ENCODE measurements at places on chromosomes 1 and 21. TPM values are rescaled to one million over a fixed set of nuclear protein-coding genes. Genes with fewer than 3 reads are reported as not detected.

GRCh38 chr1:3314491-3315381, 139.7 kb upstream of the ARHGEF16 start:
- DNase-seq = no peak

DNA sequence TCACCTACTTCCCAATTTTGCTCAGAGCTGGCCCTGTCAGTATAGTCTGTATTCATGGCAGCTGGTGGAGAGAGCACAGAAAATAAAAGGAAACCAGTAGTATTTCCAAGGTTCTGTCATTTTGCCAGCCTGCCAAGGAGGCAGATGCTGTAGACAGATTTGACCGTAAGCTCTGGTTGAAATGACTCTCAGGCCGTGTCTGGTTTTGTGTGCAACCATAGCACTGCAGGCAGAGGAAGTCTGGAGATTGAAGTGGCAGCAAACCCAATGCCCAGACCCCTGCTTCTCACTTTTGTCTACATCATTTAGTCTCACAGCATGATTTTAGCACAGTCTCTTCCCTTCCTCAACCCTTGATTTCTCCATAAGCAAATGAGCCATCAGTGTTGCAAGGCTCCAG, 291.7 kb downstream of the PAPPA2 start:
- no peak for DNase-seq

DNA sequence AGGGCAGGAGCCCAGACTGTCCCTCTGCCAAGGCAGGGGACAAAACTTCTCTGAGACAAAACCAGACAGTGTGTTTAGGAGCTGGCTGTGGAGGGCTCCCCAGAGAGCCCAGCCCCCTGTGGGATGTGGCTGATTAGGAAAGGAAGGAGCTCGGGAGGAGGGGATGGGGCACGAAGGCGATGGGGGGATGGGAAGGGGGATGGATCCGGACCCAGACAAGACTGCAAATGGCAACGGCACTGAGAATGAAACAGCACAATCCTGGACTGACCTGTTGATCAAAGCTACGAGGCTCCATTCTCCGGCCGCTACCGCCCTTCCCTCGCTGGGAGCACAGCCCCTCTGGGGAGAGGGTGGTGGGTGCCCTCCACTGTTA, 33.1 kb downstream of the FOXO6 start:
- no peak for DNase-seq

DNA sequence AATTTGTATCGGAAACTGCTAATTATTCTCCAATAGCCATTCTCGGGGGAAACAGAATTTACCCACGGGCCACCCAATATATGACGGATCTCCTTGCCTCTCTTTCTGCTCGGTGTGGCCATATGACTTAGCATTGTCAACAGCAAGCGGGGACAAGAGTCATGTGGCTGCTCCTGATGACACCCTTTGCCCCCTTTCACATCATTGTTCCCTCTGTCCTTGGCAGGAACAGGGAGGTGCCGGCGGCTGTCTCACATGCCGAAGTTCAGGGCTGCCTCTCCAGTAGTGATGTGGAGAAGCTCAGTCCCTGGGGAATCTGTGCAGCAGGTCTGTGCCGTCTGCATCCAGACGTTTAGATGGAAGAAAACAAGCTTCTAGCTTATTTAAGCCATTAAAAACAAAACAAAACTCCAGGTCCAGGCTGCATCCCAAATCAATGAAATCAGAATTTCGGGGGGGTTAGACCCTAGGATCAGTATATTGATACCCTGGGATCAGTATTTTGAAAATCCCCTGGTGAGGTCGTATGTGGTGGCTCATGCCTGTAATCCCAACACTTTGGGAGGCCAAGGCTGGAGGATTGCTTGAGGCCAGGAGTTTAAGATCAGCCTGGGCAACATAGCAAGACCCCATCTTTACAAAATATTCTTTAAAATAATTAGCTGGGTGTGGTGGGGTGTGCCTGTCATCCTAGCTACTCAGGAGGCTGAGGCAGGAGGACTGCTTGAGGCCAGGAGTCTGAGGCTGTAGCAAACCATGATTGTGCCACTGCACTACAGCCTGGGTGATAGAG, 10.8 kb downstream of the MYOM3 start:
- DNase-seq = no peak

- no peak for DNase-seq
Measured at GRCh38 chr1:205343431-205344065, 13.2 kb downstream of the KLHDC8A start.

Gene CFHR1
- not detected for total RNA-seq

GRCh38 chr1:93801471-93801870, 77.5 kb downstream of the DNTTIP2 start:
- DNase-seq = no peak

Gene BTBD19
- 7.9 TPM for total RNA-seq
